Dorsolateral prefrontal cortex (tissue), 122 donors: ENCODE measurements at places on chromosomes 4 and X. TPM values are rescaled to one million over a fixed set of nuclear protein-coding genes. Genes with fewer than 3 reads are reported as not detected.
A peak's percentile ranks its signal among the peaks of the same experiment; 100 is the strongest.

DNA sequence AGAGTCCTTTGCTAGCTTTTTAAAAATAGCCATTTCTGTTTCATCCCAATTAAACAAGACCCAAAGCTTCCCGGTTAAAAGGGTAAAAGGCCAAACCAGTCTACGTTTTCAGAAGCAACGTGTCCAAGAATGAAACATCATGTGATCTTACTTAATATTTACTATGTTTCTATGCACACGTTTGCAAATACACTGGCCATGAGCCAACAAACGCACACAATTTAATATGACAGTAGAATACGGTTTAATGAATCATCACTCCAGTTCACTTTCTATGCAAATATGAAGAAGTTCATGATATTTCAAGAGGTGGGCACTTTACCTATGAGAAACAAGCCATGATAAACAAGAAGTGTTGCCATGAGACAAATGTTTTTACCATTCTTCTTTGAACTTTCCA is 4.3 kb downstream of the NR0B1 start:
- DNase-seq, result no peak

GRCh38 chr4:44447563-44448504 is 775 bp downstream of the KCTD8 start:
- peak; percentile 59 for DNase-seq

DNA sequence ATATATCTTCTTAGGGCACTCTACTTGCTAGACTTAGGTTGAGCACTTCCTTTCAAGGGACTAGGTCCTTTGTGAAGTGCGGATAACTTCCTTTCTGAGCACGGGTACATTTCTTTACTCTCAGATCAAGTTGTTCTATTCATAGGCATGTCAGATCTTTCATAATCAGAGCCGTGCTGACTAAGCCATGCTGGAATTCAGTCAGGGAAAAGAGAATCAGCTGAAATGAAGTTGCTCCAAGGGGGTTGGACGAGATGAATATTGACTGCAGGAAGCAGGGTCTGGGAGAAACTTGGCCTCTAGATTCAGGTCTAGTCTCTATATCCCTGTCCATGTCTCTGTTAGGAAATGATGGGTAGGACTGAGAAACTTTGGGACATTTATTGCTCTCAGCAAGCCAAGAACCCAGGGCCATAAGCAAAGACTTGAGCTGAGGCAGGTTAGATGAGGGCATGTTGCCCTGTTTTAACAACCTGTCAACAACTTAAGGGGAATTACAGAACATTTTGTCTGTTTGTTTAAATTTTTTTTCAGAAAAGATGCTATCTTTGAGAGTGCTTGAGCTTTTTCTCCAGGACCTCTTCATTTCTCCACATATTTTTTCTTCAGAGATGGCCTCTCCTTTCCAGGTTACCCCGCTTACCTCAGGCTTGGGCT is 28.3 kb downstream of the AREG start:
- DNase-seq, result no peak

DNA sequence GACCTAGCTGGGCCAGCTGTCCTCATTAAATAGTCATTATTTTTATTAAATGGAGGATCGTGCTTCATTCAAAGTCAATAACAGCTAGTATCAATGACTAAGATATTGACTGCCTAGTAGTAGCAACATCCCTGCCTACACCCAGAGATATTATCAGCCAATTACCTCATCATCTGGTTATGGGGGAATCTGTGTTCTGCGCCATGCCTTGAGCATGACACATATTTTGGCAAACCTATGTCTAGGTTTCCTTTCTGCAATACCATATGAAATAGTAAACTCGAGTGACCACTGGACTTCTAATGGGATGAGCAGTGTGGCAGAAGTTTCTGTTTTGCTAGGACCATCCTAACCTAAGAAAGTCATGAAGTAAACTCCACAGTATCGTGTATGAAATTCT is 50.0 kb upstream of the AADAT start:
- DNase-seq, result no peak

DNA sequence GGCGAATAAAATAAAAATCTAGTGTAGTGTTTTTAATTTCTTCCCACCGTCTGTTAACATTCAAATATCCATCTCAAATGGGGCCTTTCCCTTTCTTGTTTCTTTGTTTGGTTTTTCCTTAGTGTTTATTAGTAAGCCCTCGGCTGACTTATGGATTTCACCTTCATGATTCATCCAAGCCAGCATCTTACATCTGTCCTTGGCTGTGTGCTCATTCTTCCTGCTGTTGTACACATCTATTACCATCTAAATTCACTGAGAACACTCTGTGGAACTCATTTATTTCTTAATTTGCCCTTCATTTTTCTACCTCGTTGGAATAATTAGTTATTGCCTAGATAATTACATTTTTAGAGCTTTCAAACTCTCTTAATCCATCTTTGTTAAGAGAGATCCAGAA is 84.9 kb downstream of the SPCS3 start:
- no peak for DNase-seq

DNA sequence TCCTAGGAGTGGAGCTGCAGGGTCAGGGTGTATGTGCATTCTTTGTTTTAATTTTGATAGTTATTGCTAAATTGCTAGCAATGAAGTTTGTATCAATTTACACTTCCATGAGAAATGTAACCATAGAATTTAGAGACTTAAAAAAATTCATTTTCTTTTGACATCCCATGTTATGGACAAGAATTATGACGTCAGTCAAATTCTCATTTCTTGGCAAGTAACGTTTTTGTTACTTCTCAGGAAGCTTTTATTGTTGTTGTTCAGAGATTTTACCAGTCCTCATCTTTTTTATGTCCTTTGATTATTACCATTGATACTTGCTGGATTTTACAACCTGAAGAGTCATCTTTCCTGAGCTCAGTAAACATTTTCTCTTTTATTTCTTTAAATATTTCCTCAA is 417.5 kb upstream of the ARX start:
- no peak for DNase-seq

- no peak for DNase-seq
These were observed 471.0 kb downstream of the BCOR start for GRCh38 chrX:39626749-39627148.

- no peak for DNase-seq
These were observed 537.3 kb downstream of the STPG2 start for GRCh38 chr4:97605932-97606331.

GRCh38 chrX:30577362-30577991 is at the start of gene TASL:
TASL (minus strand) TSS chrX:30577766; CDS start chrX:30560355, 17,411 bp downstream.
- DNase-seq, result no peak

DNA sequence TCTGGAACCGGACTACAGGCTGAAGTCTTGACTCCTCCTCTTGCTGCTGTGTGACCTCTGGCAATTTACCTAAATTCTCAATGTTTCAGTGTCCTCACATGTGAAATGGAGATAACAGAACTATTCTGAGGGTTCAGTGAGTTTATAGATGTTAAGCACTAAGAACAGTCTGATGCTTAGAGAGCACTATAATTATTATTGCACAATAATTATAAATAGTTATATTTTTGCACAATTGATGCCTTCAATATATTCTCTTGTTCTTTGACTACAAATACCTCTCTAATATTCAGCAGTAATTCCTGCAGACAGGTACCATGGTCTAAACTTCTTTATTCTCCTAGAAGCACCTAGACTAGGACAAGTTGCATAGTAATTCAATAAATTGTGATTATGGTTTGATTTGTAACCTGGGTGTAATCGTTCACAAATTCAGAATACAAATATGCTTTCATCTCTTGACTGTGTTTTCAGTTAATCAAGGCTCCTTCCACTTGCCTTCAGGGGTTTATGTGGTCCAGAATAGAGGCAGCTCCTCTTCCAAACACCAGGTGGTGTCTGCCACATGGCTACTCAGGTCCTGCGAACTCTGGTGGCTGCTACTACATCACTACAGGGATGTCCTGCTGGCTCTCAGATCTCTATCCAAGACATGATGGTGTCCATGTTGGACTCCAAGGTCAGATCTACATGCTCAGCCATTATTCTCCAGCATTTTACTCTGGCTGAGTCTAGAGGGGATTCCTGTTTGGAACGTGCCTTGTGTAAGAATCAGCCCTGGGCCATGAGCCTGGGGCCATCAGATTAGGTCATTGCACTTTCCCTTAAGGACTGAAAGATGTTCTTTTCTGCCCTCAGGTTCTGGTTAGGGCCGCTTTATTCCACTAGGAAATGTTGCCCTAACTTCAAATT is 103.4 kb downstream of the QRFPR start:
- DNase-seq, result no peak

- DNase-seq, result no peak
These were observed 37.2 kb upstream of the SPANXC start for GRCh38 chrX:141279476-141279875.

- DNase-seq, result no peak
These were observed 11.6 kb downstream of the ZNF827 start for GRCh38 chr4:145927030-145927429.

- no peak for DNase-seq
These were observed 36.8 kb downstream of the ANK2 start for GRCh38 chr4:113086172-113086695.

DNA sequence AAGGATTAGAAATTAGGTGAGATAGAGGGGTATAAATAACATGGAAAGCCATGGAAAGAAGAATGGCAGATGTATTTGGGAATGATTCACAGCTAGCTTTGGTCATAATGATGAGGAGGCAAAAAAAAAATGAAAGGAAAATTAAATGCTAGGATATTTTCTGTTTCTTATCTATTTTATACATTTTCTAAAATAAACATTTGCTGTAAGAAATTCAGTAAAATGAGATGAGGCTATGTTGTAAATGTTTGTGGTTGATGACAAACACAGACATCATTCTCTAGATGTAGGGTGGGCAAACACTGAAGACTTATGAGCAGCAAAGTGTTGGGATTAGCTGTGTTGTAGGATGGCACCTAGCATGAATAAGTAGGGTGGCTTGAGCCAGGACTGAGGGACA is 407.1 kb downstream of the IL15 start:
- DNase-seq, result no peak

Gene KLF8
- 8.4 TPM for total RNA-seq

Gene TLR8
- total RNA-seq, result not detected

Gene ACSL1
- total RNA-seq, result 37.6 TPM

Gene REELD1
- total RNA-seq, result not detected

Gene RPL34
- 488 TPM for total RNA-seq
